Thymus (tissue), 14 donors: ENCODE measurements at places on chromosomes 6 and 20. TPM values are rescaled to one million over a fixed set of nuclear protein-coding genes. Genes with fewer than 3 reads are reported as not detected.

TINAG gene
- polyA plus RNA-seq, result 0.11 TPM

RPP21 gene
- 76.2 TPM for polyA plus RNA-seq

SLC26A8 gene
- 0.11 TPM for polyA plus RNA-seq

TREML2 gene
- 1.3 TPM for polyA plus RNA-seq

SSTR4 gene
- not detected for polyA plus RNA-seq

ERVFRD-1 gene
- 0.02 TPM for polyA plus RNA-seq

BANF2 gene
- polyA plus RNA-seq, result 0.25 TPM

ZNF337 gene
- polyA plus RNA-seq, result 35.6 TPM

RFX6 gene
- polyA plus RNA-seq, result 0.05 TPM

ZNF391 gene
- polyA plus RNA-seq, result 1.7 TPM

PLA2G7 gene
- polyA plus RNA-seq, result 26.1 TPM

- no peak for DNase-seq
These were observed 202.8 kb downstream of the DLL1 start for GRCh38 chr6:170087941-170088581.

DNA sequence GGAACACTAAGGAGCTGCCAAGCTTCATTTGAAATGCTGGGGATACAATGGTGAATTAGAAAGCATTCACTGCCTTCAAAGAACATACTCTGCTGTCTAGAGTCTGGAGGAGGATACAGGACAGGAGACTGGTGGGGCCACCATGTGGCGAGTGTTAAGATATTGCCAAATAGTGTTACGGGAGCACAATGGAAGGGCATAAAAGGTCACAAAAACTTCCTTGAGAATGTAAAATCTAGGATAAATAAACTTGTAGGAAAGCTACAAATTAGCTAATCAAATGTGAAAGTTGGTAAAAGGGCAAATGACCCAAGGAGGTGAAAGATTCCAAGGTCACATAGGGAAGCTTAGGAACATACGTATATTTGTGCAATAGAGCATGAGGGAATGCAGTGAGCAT lies 271.7 kb downstream of the RFPL4B start:
- no peak for DNase-seq

DNA sequence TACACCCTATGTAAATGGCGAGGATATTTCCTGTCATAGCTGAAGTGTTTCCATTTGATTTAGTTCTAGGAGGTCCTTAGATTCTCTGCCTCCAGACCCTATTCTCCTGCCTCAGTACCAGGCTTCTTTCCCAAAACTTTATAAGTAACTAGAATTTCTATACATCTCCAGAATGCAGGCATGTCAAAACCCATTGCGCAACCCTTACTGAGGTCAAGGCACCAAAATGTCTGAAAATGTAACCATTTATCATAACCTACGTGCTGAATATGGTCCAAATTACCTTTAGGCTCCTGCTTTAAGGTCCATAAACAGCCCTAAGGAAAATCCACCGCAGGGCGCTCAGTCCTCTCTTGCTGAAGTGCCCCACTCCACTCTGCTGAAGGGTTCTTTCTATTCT lies 37.5 kb upstream of the MC3R start:
- no peak for DNase-seq

GRCh38 chr20:53201588-53201987 lies 229.4 kb downstream of the TSHZ2 start:
- DNase-seq, result no peak

- no peak for DNase-seq
These were observed 50.8 kb downstream of the FAM50B start for GRCh38 chr6:3899970-3900439.

- DNase-seq, result no peak
These were observed 15.5 kb downstream of the RARS2 start for GRCh38 chr6:87574237-87574804.

GRCh38 chr20:45449528-45449927 lies 20.0 kb upstream of the WFDC2 start:
- no peak for DNase-seq

GRCh38 chr6:140546640-140547039 lies 1172.2 kb upstream of the CITED2 start:
- DNase-seq, result no peak

DNA sequence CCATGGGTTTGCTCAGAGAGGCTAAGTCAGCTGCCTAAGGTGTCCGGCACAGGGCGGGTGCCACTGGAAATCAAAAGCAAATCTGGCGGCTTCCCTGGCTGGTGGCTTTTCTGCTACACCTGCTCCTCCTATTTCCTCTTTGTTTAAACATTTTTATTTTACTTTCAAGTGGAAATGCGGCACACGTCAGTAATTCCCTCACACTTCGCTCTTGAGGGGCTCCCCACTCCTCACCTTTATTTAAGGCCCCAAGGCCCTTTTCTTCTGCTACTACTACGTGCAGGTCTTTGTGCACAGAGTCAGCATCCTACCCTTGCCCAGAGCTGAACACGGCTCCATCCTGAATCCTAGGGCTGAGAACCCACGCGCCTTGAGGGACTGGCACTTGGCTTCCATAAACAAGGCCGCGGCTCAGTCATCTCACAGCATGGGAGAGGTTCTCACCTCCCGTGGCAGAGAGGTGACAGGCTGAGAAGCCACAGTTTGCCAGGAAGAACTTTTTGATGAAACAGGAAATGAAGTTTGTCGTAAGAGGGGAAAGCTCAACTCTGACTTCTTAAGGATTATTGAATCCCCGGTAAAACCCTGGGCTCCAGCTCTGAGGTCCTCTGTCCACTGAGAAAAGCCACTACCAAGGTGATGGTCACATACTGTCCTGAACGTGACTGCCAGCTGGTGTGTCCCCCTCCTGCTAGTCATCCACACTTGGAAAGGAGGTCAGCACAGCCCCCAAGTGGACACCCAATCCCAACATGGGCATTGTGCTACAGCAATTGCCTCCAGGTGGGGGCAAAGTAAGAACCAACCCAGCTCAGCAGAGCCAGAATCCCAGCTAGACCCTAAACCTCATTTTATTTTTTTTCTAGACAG lies 48.0 kb downstream of the NFATC2 start:
- no peak for DNase-seq

DNA sequence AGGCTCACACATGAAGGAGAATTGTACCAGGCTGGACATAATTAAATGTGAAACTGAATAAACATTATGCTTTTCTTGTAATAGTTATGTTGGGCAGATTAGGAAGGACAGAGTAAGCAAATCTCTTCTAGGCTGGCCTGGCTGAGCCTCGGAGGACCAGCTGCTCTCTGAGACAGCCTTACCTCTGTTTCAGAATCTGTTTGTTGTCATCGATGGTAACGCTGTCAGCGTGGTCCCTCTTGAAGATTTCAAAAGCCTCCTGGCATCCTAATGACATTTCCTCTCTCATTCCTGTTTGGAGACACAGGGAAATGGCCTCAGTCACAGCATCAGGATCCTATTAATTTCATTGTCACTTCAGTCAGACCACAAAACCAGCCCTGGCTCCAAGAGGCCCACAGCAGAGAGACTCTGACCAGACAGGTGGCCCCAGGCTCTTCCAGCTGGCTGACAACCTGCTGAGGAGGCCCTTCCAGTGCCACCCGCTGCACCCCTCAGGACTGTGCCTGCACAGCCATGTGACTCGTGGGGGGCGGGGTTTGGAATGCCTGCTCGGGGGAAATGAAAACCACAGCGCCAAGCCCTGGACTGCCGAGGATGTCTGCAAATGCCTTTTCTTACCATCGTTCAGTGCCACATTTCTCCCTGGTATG lies 108.5 kb upstream of the KCNK16 start:
- DNase-seq, result peak; percentile 38

DNA sequence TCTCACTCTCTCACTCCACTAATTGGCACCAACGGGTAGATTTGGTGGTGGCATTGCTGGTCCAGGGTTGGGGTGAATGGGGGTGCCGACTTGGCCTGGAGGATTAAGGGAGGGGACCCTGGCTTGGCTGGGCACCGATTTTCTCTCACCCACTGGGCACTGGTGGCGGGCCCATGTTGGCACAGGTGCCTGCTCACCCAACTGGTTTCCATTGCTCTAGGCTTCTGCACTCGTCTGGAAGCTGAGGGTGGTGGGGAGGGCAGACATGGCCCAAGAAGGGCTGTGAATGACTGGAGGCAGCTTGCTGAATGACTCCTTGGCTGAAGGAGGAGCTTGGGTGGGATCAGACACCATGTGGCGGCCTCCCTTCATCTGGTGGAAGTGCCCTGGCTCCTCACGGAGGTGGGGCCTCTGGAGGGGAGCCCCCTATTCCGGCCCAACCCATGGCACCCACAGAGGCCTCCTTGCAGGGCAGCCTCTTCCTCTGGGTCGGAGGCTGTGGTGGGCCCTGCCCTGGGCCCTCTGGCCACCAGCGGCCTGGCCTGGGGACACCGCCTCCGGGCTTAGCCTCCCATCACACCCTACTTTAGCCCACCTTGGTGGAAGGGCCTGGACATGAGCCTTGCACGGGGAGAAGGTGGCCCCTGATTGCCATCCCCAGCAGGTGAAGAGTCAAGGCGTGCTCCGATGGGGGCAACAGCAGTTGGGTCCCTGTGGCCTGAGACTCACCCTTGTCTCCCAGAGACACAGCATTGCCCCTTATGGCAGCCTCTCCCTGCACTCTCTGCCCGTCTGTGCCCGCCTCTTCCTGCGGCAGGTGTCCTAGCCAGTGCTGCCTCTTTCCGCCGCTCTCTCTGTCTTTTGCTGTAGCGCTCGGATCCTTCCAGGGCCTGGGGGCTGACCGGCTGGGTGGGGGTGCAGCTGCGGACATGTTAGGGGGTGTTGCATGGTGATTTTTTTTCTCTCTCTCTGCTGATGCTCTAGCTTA lies 11.2 kb downstream of the VEGFA start:
- DNase-seq, result no peak

DNA sequence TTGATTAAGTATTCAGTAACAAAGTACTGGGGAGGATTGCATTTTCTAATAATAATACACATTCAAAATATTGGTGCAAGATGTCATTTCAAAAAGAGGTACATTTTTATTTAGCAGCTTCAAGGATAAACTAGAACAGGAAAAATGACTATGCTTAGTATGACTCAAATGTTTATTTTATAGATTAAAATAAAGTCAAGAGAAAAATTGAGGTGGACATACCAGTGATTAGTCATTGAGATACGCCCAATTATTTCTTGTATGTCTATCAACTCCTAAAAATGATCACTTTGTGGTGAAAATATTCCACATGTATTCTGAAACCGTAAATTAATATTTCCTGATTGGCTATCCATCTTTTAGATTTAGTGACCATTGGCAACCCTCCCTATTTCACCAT lies 96.7 kb downstream of the PHF3 start:
- no peak for DNase-seq

DNA sequence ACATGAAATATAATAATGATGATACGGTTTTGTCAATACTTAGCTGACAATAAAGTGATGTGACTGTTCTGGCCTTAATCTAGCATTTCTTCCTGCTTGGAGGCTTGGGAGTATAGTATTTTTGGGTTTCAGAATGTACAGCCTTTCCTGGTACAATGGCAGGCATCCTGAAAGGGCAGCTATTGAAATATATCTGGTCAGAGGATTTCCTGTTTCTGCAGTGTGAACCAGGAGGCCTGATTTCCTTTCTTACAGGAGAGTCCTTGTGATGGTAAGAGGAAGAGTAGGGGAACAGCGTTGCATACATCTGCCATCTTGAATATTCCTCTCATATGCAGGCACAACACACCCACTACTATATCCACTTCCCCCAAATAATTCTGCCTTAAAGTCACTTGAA lies 93.7 kb downstream of the MYO6 start:
- DNase-seq, result no peak

DNA sequence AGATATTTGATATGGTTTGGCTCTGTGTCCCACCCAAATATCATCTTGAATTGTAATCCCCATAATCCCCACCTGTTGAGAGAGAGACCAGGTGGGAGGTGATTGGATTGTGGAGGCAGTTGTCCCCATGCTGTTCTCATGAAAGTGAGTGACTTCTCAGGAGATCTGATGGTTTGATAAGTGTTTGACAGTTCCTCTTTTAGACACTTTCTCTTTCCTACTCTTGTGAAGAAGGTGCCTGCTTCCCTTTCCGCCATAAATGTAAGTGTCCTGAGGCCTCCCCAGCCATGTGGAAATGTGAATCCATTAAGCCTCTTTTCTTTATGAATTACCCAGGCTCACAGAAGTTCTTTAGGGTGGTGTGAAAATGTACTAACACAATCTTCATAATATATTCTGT lies 1404.0 kb upstream of the ADGRB3 start:
- DNase-seq, result no peak

- no peak for DNase-seq
These were observed 27.4 kb downstream of the NTSR1 start for GRCh38 chr20:62736026-62736406.

- no peak for DNase-seq
These were observed 167.8 kb downstream of the SLC24A3 start for GRCh38 chr20:19380211-19380610.

DNA sequence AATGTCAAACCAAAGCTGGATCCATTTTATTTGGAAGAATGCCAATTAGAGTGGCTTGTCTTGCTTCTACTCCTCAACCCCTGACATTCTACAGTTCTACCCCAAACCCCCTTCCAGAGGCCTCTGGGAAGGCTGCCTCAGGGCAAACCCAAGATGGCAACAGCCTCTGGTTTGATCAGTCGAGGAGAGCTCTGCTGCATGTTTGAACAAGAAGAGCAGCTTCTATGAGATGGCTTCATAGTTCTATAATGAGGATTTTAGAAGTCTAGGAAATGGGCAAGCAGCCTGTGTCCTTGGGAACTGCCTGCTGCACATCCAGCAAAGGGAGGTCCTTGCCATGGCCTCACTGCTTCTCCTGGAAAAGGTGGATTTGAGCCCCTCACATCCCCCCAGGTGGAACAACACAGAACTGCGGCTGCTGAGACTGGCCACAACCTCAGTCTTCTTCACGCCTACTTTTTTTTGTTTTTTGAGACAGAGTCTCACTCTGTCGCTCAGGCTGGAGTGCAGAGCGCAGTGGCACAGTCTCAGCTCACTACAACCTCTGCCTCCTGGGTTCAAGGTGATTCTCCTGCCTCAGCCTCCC lies 37.9 kb downstream of the ZC3H12D start:
- DNase-seq, result no peak

GRCh38 chr6:10567256-10568026 lies 46.3 kb downstream of the GCNT2 start:
- DNase-seq, result no peak

DNA sequence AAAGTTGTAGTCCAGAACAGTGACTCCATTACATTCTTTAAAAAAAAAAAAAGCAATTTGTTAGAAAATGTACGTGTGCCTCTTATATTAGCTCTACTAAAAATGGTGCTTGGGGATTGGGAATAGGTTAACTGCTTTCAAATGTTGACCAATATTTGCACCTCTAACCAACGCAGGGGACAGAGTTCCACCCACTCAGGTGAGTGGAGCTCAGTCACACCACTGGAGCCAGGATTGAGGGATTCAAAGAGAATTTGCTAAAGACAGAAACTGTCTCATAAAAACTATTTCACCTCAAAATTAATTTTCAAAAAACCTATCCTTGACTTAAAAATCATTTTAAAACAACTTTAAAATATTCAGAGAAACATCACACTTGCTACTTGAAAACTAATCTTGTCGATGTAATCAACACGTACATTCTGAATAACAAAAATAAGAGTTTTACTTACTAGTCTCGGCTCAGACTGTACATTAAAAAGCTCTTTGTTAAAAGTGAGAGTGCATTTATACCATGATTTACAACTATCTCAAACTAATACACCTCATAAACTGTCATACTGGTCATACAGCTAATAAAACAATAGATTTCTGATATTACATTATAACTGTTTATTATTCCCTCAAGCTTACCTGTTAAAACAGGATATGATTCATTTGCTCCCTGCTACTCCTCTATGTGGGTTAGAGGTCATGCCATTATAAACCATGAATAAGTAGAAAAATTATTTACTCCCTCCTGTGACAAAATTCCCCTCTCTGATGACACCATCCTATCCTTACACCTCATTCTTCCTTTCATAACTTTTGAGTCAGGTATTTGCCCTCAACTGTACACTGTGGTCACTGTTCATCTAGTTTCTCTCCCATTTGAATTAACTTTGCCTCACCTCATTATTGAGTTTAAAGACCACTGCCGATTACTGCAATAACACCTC lies 88.6 kb downstream of the PDE10A start:
- DNase-seq, result no peak
